ENCODE measurements at places on chromosomes 4 and X.

GRCh38 chrX:101774340-101774739, 114.7 kb upstream of the ARMCX2 start:
- no peak for DNase-seq

- DNase-seq = no peak
Measured at GRCh38 chr4:8225706-8226443, 26.8 kb downstream of the SH3TC1 start.

DNA sequence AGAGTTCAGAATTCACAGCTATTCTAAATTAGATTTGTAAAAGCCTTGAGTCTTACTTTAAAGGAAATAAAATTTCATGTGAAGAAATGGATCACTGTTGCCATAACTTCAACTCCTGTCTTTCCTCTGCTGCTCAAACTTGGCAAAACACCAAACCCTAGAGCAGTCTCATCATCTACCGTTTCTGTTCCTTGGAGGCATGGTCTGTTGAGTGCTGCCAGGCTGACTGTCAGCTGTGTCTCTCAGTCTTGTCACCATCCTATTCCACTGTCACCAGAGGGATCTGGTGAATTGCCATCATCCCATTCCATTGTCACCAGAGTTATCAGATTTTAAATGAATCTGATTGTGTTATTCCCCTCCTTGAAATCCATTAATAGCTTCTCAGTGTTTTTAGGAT, 55.6 kb downstream of the STIM2 start:
- no peak for DNase-seq

- DNase-seq = no peak
Measured at GRCh38 chr4:87502580-87503238, 26.5 kb downstream of the SPARCL1 start.

Measured in HS-5 (cell line).